Activated CD4-positive, alpha-beta T cell treated with anti-CD3 and anti-CD28 coated beads, Interleukin-2, amount 50 U/mL, for 1 hour (primary cell): ENCODE measurements at places on chromosomes 12 and 14.

GRCh38 chr12:106081606-106082005 is 57.1 kb downstream of the NUAK1 start:
- no peak for DNase-seq

DNA sequence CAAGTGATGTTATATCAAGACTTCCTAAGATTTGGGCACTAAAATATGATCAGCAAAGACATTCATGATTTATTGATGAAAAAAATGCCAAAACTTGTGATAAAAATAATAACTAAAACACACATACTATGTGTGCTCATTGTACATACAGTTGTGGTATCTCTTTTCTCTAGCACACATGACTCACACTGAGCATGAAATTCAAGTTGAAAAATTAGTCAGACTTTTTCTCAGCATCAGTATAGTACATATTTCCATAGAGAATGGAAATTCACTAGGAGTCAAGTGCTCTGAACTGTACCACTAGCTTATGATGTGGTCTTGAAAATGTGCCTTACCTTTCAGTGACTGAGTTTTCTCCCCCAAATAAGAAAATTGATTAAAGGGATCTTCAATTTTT is 471.8 kb upstream of the FLRT2 start:
- no peak for DNase-seq

DNA sequence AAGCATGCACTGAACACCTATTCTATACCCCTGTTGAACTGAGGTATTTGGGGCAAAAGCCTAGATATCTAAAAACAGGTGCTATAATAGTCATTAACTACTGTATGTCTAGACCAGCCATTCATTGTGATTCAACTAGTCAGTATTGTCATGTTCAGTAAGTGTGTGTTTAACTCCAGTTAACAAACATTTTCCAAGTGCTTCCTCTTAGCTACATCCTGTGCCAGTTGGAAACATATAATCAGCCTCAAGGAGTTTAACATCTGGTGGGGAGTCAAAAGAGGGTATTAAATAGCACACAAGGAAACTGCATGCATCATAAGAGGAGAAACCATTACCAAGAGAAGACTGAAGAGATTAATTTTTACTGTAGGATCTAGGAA is 20.4 kb downstream of the TMTC1 start:
- no peak for DNase-seq

- no peak for DNase-seq
Observed at GRCh38 chr14:61130512-61131260, 149.6 kb downstream of the SLC38A6 start.

DNA sequence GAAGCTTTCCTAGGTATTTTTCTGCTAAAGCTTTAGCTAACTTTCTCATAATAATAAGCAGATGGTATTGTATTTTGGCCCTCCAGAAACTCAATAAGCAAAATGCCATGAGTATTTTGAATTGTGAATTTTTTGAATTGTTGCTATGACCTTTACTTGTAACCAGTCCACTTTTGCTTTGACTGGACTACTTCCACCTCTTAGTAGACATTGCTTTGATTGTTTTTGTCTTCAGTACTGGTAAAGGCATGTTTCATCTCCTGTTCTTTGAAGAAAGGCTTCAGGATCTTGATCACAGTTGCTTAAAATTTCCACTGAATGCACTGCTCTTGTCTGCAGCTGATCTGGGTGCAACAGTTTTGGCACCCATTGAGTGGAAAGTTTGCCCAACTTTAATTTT is 102.3 kb downstream of the TRMT5 start:
- DNase-seq, result no peak

GRCh38 chr12:55683676-55684075 is 24.0 kb downstream of the ITGA7 start:
- no peak for DNase-seq

DNA sequence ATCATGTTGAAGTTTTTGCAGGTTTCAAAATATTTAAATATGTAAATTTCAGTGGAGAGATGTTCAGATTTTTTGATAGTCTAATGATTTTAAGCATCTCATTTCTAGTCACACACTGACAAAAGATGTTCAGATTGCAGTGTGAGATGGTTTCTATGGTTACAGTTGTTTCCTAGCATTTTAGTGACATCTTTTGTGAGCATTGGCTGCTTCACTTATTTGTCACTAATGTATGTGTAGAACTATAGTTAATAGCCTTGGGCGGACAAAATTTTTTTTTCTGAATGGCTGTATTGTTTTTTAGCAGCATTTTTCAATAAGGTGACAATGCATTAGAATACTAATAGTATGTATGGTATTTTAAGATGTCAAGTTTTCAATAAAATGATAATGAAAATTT is 315.6 kb upstream of the PRKD1 start:
- no peak for DNase-seq

DNA sequence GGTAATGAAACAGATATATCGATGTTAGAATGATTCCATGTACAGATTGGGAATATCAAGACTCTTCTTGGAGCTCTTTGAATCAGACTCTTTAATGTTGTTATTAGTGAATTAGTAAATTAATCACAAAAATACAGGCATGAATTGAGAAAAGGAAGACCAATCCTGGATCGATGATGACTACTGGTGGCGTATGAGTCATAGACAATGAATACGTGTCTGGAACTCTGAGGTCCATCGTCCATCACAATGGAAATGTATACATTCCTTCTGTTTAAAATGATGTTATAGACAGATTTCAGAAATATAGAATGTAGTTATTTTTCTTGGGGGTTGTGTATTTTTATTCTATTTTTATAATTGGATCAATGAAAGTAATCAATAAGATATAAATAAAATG is 80.2 kb upstream of the RTL1 start:
- DNase-seq, result no peak

GRCh38 chr12:12445882-12446181 is 89.0 kb downstream of the BORCS5 start:
- DNase-seq, result no peak

- DNase-seq, result no peak
Observed at GRCh38 chr12:73225941-73226340, 953.8 kb downstream of the TRHDE start.

DNA sequence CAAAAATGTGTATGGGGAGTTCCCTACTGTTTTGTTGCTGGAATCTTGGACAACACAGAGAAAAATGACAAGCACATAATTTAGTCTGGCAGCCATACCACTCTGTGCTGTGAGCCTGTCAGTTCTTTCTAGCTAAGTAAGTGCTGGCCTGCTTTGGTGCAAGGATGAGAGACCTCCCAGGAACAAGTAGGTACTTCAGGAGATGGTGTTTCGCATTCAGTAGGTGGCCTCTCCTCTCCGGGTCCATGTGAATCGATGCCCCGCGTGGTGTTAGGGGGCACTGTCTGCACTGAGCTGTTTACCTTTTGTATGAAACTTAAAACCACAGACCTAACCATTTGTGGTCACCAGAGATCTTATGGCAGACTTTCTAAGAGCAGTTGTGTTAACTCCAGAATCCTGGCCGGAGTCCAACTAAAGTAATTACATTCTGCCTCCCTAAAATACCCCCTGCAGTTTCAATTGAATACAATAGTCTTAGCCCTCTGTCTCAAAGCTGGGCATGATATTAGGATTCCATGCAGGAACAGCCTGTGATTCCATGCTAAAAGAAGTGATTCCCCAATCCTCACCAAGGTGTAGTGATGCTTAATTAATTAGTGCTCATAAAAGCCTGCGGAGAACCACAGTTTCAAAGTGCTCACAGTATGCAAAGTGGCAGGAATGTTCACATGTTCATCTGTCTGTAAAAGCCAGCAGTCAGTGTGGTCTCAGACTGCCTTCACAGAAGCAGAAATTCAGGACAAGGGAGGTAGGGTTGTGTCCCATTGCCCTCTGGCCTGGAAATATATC is 64.2 kb downstream of the LLPH start:
- DNase-seq, result no peak

DNA sequence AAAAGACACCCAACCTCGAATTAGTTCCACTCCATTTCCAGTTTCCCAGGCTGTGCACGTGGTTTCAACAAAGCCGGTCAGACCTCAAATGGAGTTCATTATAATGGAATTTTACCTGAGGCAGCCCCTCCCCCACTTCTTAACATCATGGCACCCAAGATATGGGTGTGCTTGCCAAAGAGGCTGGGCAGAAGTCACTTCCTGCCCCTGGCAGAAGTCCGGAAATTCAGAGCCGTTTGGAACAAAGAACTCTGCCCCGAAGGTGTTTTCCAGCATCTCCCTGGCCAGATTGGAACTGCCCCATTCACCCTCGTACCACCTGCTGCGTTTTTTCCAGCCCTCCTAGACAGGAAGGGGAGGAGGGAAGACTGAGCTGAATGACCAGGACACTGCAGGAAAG is 8.2 kb downstream of the VDR start:
- no peak for DNase-seq

GRCh38 chr12:50162230-50162629 is 4.9 kb downstream of the CERS5 start:
- DNase-seq, result no peak

- no peak for DNase-seq
Observed at GRCh38 chr12:43094886-43095575, 457.0 kb downstream of the ADAMTS20 start.

DNA sequence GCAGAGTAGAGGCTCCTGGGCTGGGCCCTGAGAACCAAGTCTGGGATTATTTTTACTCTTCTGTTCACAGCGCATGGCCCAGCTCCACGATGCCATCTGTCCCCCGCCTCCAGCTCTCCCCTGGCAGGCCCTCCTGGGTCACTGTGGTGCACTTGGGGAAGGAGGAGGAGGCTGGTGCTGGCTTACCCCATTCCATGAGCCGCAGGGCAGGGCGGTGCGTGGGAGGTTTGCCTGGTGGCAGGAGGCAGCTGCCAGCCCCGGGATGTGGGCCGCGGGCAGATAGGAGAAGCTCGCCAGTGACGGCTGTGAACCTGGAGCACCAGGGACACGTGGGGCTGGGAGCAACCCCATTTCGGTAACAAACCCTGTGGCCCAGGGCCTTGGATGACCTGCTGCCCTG is 23.2 kb downstream of the TEAD4 start:
- no peak for DNase-seq

- DNase-seq, result no peak
Observed at GRCh38 chr14:79949906-79950305, 261.4 kb downstream of the DIO2 start.
